Stimulated activated CD8-positive, alpha-beta memory T cell treated with anti-CD3 and anti-CD28 coated beads, Interleukin-7, amount 100 ng/mL, for 4 hours (primary cell): ENCODE measurements at places on chromosomes 7 and 10.
A peak's percentile ranks its signal among the peaks of the same experiment; 100 is the strongest.

GRCh38 chr7:74175340-74175739 lies 1.2 kb downstream of the EIF4H start:
- no peak for DNase-seq

DNA sequence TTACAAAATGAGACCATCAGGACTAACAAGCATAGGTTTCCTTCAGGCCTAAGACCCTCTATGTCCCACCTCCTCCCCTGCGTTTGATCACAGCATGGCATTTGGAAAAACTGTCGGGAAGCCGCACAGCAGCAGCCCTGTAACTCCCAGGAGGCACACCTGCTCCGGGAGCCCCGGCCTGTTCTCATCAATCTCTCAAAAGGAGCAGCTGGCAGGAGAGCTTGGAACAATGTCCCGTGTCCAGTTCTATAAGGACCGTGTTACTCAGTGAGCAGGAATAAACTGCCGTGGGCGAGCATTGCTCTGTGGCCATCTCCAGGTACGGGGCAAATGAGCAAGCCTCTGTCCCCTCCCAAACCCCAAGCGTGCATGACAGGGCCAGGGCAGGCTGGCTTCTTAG lies 236.9 kb downstream of the SFMBT2 start:
- DNase-seq: no peak

DNA sequence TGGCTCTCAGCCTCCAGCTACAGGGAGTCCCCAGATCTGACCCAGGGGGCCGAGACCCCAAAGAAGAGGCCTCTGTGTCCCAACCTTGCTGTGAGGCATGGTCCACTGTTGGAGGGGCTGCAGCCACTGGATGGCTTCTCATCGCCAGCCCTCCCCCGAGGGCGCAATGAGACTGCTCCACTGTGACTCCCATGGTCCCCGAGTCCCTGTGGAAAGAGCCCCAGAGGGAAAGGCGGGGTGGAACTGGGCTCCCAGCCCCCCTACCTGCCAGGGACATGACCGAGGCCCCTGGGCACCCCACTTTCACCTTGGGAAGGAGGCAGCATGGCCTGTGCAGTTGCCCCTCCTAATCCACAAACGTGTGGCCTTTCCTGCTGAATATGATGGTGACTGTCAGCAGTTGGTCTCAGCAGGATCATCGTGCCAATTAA lies 33.5 kb upstream of the RET start:
- DNase-seq: no peak

GRCh38 chr7:78101076-78101475 lies 302.5 kb downstream of the PHTF2 start:
- DNase-seq: no peak

DNA sequence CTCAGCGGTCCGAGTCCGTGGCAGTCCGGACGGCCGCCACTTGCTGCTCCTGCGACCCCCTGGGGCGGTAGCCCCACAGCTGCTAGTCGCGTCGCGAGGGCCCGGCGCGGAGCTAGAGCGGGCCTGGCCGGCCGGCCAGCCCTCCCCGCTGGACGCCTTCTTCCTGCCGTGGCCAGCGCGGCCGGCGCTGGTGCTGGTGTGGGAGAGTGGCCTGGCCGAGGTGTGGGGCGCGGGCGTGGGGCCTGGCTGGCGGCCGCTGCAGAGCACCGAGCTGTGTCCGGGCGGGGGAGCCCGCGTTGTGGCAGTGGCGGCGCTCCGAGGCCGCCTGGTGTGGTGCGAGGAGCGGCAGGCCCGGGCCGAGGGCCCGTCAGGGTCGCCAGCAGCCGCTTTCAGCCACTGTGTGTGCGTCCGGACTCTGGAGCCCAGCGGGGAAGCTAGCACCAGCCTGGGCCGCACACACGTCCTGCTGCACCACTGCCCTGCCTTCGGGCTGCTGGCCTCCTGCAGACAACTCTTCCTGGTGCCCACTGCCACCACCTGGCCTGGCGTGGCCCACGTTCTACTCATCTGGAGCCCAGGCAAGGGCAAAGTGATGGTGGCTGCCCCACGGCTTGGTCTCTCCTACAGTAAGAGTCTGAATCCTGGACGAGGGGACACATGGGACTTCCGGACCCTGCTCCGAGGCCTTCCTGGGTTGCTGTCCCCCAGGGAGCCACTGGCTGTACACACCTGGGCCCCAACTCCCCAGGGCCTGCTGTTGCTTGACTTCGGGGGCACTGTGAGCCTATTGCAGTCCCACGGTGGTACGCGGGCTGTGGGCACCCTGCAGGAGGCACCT lies 631 bp downstream of the HPS6 start:
- DNase-seq: no peak

GRCh38 chr10:115606086-115606485 lies 512.9 kb downstream of the ATRNL1 start:
- no peak for DNase-seq

GRCh38 chr7:138607216-138608126 lies 93.7 kb downstream of the SVOPL start:
- DNase-seq: no peak

GRCh38 chr10:3559527-3559926 lies 225.5 kb downstream of the KLF6 start:
- DNase-seq: no peak

DNA sequence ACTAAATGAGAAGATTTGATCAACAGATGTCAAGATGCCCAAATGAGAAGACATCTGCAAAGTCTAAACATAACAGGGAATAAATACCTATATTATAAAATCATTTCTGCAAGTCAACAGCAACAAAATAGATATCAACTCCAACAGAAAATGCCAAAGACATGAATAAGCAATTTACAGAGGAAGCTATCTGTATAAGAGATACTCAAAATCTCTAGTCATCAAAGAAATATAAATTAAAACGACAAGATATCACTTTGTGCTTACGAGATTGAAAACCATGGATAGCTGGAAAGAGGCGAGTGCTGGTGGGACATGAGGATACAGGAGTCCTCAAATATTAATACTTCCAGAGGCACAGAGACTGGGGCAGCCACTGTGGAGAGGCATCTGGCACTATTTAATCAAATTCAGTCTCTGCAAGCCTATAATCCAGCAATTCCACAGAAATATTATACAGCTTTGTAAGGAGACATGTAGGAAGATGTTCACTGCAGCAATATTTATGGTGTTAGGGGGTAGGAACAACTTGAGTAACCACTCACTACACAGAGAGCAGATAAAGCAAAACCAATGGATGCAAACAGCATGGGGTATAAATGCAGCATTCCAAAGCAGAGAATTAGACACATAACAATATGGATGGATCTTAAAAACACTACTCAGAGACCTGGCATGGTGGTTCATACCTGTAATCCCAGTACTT lies 4.8 kb downstream of the DNMBP start:
- no peak for DNase-seq

DNA sequence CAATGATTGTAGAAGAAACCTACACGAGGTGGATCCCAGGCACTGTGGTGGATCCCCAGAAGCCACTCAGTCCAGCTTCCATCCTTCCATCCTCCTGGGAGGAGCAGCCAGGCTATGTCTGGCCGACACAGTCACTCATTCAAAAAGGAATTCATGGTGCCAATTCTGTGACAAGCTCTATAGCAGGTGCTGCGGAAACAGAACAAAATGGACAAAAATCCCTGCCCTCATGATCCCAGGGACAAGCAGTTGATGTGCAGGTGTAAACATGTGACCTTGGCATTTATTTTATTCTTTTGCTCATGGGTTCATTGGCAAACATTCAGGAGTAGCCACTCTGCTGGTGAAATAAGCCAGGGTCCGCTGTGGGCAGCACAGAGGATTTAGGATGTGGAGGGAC lies 49.2 kb upstream of the FGFR2 start:
- DNase-seq: no peak

DNA sequence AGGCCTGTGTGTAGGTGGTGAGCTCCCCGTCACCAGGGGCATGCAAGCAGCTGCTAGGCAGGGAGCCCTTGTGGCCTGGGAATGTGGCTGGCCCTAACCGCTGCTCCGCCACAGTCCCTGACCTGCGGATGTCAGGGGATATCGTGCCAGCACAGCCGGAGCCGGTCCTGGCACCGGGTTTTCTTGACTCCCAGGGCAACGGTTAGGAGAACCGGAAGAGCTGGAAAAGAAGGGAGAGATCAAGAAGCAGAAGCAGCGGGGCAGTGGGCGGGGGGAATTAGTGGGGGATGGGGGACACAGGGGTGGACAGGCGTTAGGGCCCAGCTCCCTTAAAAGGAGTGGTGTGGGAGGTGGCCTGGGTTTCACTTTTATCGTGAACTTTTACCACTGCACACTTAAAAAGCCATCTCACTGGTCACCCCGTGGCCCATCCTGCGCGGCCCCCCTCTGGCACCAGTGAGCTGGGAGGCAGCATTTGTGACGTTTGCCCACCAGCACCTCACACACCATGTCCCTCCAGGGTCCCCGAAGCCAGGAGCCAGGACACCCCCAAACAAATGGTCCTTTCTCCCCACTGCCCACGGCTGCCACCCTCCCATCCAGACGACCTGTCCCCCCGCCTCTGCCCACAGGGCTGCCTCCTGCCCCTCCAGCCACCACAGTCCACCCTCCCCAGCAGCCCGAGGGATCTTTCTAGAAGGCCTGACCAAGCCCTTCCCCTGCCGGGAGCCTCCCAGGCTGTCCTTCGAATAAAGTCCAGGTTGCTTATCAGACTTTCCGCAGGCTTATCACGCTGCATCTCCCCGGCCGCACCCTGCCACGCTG lies 1.8 kb upstream of the MICALL2 start:
- DNase-seq: no peak

DNA sequence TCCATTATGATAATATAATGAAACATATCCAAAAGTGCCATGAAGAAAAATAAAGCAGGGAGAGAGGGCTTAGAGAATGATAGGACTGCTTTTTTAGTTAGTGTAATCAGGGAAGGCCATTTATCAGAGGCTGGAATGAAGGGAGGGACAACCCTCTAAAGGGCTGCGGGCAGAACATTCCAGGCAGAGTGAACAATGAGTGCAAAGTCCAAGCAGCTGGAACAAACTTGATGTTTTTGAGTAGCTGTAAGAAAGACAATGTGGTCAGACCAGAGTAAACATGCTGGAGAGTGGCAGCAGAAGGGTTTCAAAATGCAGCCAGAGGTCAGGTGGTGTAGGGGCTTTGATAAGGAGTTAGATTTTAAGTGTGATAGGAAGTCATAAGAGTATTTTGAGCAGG lies 65.6 kb upstream of the CCDC6 start:
- DNase-seq: no peak

- no peak for DNase-seq
These were observed 4.7 kb downstream of the ZNF273 start for GRCh38 chr7:64907641-64908326.

DNA sequence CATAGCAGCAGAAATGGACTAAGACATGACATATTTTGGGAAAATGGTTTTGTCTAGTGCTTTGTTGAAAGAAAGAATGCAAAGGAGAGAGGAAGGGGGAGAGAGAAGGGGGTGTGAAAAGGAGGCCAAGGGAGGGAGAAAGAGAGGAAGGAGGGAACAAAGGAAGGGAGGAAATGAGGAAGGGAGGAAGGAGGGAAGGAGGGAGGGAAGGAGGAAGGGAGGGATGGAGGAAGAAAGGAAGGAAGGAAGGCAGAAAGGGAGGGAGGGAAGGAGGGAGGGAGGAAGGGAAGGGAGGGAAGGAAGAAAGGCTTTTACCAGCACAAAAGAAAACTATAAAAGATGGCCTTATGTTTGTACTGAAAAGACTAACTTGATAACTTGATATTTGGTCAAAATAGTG lies 65.1 kb upstream of the ST8SIA6 start:
- no peak for DNase-seq

- no peak for DNase-seq
These were observed 97.5 kb downstream of the SKIDA1 start for GRCh38 chr10:21427804-21428481.

- DNase-seq: no peak
These were observed 37.4 kb downstream of the GBX1 start for GRCh38 chr7:151129960-151130591.

- no peak for DNase-seq
These were observed 288.0 kb downstream of the FGFR2 start for GRCh38 chr10:121310151-121310711.

DNA sequence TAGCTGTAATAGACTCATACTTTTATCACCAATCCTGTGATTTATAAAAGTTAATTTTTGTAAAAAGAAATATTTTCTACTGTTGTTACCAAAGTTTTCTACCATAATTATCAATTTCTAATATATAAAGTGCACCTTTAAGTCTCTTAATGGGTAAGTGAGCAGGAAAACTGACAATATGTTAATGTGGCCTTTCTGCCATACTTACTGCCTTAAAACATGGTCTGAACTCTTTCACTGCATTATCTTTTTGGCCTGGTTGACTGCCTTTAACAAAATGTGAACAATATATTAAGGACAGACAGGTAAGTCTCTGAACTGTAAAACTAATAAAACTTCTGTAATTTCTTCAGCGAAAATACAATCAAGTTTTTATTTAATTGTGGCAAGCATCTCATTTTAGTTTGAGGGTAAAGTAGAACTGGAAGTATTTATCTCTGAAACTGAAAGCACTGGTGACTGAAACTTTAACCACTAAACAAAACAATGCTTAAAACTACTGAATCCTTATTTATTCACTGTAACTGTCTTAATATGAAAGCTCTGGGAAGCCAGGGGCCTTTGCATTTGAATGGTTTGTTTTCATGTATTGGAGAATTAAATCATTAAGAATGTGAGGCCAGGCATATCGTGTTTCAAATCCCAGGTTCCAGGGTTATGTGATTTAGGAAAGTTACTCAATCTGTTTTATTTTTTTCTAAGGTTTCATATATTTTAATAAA lies 948.8 kb upstream of the POT1 start:
- DNase-seq: no peak

- no peak for DNase-seq
These were observed 60.3 kb upstream of the IL6 start for GRCh38 chr7:22666732-22667131.

GRCh38 chr7:80309971-80310549 lies 175.4 kb downstream of the GNAI1 start:
- DNase-seq: peak; percentile 9

DNA sequence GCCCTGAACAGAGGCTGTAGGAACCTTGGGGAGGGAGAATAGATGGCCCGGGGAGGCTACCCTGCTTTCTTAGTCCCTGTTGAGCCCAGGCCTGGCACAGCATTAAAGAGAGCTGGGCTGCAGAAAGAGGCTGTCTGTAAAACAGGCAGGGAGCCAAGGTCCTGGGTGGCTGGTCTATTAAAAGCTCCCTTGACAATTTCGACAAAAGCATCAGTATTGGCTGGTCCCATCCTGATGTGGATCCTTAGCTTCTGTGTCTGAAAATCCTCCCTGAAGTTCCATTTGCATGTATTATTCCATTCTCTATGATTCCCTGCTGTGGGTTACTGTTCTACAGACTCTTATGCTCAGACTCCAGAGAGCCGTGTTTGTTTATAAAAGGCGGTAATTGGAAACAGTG lies 158.5 kb downstream of the GALNT17 start:
- no peak for DNase-seq

- no peak for DNase-seq
These were observed 76.2 kb downstream of the CFAP58 start for GRCh38 chr10:104429846-104430245.
